ENCODE measurements at places on chromosomes 2 and 18. TPM values are rescaled to one million over a fixed set of nuclear protein-coding genes. Genes with fewer than 3 reads are reported as not detected.

The LINC00305 gene
- not detected for total RNA-seq

The SFTPB gene
- not detected for total RNA-seq

The FSHR gene
- not detected for total RNA-seq

The CYP1B1 gene
- total RNA-seq: 7.3 TPM

DNA sequence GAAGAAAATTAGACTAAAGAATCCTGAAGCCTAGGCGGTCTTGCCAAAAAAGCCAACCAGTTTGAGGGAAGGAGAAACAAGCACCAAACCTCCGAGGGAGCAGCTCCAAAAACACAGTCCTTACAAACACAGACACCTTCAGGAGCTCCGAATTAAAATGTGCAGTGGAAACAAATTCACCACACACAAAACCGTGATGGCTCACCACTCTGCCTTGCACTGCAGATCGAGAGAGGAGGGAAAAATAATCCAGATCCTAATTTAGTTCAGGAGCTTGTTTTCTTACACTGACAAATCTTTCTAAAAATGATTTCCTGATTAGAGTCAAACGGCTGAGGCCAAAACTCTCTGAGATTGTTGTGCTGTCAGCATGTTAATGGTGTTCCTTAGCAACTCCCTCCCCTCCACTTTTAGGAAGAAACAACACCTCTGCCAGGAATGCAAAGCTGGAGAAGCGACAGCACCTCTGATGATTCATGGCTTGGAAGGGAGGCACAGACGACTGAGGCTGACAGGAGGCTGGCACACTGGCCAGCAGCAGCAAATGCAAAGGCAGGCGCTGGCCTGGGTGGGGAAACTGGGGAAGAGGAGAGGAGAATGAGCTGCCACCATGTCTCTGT lies 249.4 kb upstream of the KLHL29 start:
- DNase-seq: peak; percentile 29
